MCF 10A (cell line): ENCODE measurements at places on chromosomes 7 and 10.

GRCh38 chr10:75197906-75198305, 12.7 kb upstream of the VDAC2 start:
- peaks cover 45% of the 10 kb centered on the region for H3K4me1 ChIP-seq
- peaks cover 5% of the 10 kb centered on the region for H3K36me3 ChIP-seq
- no peak for DNase-seq
- no peak overlapping the region for H3K4me3 ChIP-seq
- no peaks in the 10 kb centered on the region for H3K27me3 ChIP-seq

DNA sequence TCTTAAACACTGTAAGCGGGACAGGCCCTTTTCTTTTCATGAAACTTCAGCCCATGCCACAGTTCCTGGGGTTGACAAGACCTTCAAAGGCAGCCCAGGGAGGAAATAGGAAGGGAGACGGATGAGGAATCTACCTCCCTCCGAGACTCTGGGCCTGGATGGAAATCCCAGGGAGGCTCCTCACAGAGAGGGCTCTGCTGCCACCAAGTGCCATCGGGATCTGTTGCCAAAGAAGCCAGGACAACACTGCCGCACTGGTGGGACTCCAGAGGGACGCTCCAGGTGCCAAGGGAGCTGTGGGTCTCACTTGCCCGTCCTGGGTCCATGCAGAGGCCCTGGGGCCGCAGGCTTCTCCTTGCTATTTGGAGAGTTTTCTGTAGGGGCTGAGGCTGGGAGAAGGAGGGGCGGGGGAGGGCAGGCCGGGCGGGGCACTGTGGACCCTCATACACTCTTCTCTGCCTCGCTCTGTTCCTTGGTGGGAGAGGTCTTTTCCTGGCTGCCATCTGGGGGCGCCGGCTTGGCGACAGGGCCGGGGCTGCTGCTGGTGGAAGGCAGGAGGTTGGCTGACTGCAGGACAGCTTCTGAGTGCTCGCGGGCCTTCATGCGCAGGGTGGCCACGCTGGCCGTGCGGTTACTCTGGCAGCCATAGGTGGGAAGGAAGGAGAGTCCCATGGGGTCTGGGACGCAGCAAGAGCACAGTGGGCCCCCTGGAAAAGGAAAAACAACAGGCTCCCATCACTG, 30.0 kb downstream of the DRGX start:
- H3K4me3 ChIP-seq: no peak overlapping the region
- no peaks in the 10 kb centered on the region for H3K4me1 ChIP-seq
- peaks cover 28% of the 10 kb centered on the region for H3K27me3 ChIP-seq
- DNase-seq: no peak
- H3K36me3 ChIP-seq: peaks cover 4% of the 10 kb centered on the region

DNA sequence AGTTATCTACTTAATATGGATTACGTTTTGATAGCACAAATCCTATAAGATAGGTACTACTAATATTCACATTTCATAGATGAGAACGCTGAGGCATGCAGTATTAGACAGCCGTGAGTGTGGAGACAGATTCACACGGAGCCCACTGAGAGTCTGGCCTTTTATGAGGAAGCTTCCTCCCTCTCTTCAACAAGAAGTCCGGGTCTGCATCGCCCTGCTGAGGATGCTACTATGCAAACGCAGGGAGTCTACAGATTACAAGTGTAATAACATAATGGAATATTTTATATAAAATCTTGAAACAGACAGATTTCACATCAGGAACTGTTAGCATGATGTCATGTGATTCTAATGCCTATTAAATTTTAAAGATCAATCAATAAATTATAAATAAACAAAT, 255.9 kb upstream of the GLI3 start:
- peak overlapping the region; percentile 93 for H3K27ac ChIP-seq
- no peaks in the 10 kb centered on the region for H3K27me3 ChIP-seq
- no peaks in the 10 kb centered on the region for H3K36me3 ChIP-seq
- H3K4me1 ChIP-seq: peaks cover 29% of the 10 kb centered on the region

GRCh38 chr7:39749177-39749576, 125.8 kb downstream of the RALA start:
- no peaks in the 10 kb centered on the region for H3K27me3 ChIP-seq
- no peaks in the 10 kb centered on the region for H3K36me3 ChIP-seq
- H3K4me1 ChIP-seq: peaks cover 14% of the 10 kb centered on the region
- H3K27ac ChIP-seq: no peak overlapping the region

DNA sequence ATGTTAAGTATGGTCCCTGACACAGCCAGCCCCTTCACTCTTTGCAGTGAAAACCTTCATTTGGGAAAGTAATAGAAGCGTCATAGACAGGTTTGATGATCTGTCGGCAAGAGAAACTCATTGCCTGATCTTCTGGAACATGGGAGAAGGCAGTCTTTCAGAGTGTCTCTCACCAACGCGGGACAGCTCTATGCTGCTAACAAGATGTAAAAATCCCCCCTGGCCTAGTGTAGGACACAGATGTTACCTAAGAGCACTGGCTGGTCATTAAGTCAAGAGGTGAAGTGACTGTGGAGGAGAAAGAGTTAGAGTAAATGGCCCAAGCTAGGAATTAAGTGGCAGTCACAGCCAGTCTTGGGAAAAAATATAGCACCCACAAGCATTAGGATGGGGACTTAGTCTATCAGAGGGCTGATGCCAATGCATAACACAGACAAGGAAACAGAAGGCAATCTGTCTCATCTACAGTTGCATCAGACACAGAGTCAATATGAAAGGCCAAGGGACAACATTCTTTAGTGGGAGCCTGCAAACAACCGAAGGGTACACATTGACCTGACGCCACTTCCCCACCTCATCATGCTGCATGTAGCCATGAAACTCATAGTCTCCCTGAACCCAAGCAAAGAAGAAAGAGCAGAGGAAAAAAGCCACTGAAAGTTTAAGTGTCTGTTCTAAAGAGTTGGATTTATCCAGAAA, 69.5 kb downstream of the SORCS1 start:
- H3K27me3 ChIP-seq: no peaks in the 10 kb centered on the region
- no peak overlapping the region for H3K4me3 ChIP-seq
- H3K4me1 ChIP-seq: peaks cover 4% of the 10 kb centered on the region
- DNase-seq: no peak
- no peak overlapping the region for H3K27ac ChIP-seq

DNA sequence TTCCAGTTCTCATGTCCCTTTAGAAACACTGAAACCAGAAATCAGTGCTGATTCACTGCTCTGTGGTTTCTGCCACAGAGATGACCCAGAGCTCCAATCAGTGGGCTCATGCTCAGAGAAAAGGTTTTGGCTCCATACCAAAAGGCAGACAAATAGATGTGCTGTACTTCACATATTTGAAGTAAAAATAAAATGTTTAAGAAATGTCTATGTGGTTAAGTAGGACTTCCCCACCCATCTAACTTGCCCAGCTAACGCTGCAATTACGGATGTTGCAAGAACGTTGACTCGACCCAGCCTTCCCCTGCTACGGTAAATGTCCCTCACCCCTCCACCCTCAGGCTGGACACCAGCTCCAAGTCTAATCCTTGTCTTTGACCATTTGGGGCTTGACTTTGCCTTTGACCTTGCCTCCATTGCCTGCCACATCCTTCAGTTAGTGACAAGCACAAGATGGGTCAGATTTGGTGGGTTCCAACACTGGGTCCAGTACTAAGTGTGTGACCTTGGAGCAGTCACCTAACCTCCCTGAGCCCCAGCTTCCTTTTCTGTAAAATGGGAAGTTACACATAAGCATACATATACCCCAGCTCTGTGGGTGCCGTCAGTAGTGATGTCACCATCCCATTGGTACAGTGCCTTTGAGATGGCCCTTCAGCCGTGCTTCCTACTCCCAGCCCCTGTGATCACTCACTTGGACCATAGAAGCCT, 95.8 kb downstream of the CHST15 start:
- H3K27me3 ChIP-seq: peaks cover 14% of the 10 kb centered on the region
- H3K4me3 ChIP-seq: peak overlapping the region; percentile 50
- DNase-seq: peak; percentile 95

DNA sequence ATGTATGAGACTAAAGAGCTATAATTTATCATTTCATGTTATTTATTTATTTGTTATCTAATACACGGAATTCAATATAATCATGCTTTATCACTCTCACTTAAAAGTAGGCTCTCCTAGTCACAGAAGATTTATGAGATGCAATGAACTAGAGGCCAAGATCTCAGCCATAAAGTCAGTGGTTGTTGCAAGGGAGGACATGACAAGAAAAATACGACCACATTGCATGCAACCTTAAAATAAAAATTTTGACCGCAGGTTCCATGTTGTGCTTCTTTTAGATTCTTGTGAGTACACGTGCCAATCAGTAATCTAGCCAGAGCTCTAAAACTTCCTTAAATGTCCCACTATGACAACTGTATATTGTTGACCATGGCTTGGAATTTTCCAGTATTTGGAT, 75.9 kb upstream of the SP8 start:
- H3K27me3 ChIP-seq: no peaks in the 10 kb centered on the region
- H3K4me3 ChIP-seq: no peak overlapping the region
- no peak overlapping the region for H3K27ac ChIP-seq
- DNase-seq: no peak
- no peaks in the 10 kb centered on the region for H3K36me3 ChIP-seq

GRCh38 chr7:83156006-83156405, 6.7 kb downstream of the PCLO start:
- no peak overlapping the region for H3K4me3 ChIP-seq
- H3K27ac ChIP-seq: no peak overlapping the region
- no peaks in the 10 kb centered on the region for H3K36me3 ChIP-seq
- no peak for DNase-seq
- no peaks in the 10 kb centered on the region for H3K4me1 ChIP-seq

- H3K27me3 ChIP-seq: no peaks in the 10 kb centered on the region
- peak overlapping the region; percentile 15 for H3K27ac ChIP-seq
- H3K4me1 ChIP-seq: peaks cover 19% of the 10 kb centered on the region
- no peak for DNase-seq
Measured at GRCh38 chr7:127780489-127780888, 128.5 kb downstream of the SND1 start.

DNA sequence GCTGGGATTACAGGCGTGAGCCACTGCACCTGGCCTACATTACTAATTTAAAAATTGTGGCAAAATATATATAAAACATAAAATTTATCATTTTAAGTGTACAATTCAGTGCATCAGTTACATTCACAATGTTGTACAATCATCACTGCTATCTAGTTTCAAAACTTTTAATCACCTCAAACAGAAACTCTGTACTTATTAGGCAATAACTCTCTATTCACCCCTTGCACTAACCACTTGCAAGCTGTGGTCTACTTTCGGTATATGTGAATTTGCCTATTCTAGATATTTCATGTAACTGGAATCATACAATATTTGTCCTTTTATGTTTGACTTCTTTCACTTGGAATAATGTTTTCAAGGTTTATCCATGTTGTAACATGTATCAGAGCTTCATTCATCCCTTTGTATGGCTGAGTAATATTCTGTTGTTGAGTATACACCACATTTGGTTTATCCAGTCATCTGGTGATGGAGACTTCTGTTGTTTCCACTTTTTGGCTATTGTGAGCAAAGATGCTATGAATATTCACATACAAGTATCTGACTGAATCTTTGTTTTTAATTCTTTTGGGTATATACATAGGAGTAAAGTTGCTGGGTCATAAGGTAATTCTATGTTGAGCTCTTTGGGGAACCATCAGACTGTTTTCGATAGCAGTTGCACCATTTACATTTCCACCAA, 14.3 kb upstream of the ELOVL3 start:
- no peaks in the 10 kb centered on the region for H3K36me3 ChIP-seq
- no peaks in the 10 kb centered on the region for H3K4me1 ChIP-seq
- H3K27ac ChIP-seq: no peak overlapping the region
- H3K27me3 ChIP-seq: no peaks in the 10 kb centered on the region

- H3K27me3 ChIP-seq: no peaks in the 10 kb centered on the region
- peaks cover 11% of the 10 kb centered on the region for H3K4me1 ChIP-seq
- H3K36me3 ChIP-seq: no peaks in the 10 kb centered on the region
Measured at GRCh38 chr7:20532890-20533289, 82.6 kb upstream of the ABCB5 start.

DNA sequence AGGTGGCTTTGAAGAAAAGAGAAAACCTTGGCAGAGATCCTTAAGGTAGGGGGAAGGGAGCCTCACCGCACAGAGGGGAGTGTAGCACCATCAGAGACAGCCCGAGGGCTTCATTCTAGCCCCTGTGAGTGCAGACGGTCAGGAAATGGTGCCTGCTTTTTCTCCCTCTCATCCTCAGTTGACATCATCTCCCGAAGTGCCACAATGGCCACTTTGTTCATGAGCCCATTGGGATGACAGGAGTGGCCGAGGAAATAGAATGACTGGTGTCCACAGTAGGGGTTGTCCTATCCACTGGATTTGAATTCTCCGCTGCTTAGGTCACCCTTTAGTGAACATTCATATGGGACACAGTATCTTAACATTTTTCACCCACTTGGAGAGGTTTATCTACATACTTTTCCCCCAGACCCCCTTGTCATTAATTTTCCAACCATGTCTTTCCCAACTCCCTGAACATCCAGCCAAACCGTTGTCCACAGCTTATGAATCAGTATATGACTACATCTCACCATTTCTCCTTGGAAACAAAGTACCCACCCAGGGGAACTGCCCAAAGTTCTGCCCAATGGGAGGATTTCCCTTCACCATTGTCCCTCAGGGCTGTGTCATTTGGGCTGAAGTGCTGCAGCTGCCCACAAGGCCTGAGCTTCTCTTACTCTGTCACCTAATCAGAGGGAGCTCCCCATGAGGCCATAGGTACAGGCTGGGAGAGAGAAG, 108.8 kb downstream of the ADCY1 start:
- H3K4me3 ChIP-seq: no peak overlapping the region
- no peak overlapping the region for H3K27ac ChIP-seq
- DNase-seq: no peak

DNA sequence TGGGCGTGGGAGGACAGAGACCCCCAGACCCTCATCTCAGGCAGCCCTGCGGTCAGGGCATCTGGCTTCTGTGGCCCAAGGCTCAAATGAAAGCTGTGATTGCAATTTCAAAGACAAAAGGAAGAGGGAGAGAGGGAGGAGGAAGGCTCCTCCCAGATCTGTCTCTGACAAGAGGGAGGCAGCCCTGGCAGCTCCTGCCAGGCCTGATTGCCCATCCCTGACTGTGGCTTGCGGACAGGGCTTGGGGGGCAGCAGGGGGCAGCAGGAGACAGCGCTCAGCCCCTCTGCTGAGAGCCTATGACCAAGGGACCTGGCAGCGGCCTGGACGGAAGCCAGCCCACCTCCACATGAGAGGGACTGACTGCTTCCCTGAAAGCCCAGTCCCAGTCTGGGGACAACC, 91.8 kb downstream of the PTPRN2 start:
- H3K27me3 ChIP-seq: peaks cover 24% of the 10 kb centered on the region
- no peak overlapping the region for H3K27ac ChIP-seq
- H3K4me3 ChIP-seq: no peak overlapping the region
- DNase-seq: peak; percentile 49
- H3K36me3 ChIP-seq: no peaks in the 10 kb centered on the region
- H3K4me1 ChIP-seq: no peaks in the 10 kb centered on the region

GRCh38 chr7:115682507-115682906, 348.1 kb downstream of the TFEC start:
- H3K36me3 ChIP-seq: no peaks in the 10 kb centered on the region
- no peaks in the 10 kb centered on the region for H3K4me1 ChIP-seq
- no peak overlapping the region for H3K27ac ChIP-seq

DNA sequence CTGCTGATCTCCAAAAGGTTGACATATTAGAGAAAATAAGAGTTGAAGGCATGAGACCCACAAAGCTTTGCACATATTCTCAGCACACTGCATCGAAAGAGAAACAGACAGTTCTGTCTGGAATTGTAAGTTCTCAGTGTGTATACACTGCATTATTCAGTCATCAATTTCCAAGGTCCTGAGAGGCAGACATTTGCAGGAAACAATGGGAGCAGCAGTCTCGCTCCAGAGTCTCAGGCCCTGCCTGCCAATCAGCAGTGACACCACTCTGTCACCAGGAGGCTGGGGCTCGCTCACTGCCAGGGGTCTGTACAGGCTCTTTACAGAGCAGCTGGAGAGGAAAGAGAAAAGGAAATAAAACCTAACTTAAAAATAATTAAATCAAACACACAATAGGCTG, 36.3 kb downstream of the JAZF1 start:
- H3K4me3 ChIP-seq: no peak overlapping the region
- H3K4me1 ChIP-seq: peaks cover under 1% of the 10 kb centered on the region
- H3K27me3 ChIP-seq: no peaks in the 10 kb centered on the region
- no peak overlapping the region for H3K27ac ChIP-seq
- no peak for DNase-seq
- peaks cover 2% of the 10 kb centered on the region for H3K36me3 ChIP-seq
